ENCODE measurements at places on chromosomes 2 and 18.

DNA sequence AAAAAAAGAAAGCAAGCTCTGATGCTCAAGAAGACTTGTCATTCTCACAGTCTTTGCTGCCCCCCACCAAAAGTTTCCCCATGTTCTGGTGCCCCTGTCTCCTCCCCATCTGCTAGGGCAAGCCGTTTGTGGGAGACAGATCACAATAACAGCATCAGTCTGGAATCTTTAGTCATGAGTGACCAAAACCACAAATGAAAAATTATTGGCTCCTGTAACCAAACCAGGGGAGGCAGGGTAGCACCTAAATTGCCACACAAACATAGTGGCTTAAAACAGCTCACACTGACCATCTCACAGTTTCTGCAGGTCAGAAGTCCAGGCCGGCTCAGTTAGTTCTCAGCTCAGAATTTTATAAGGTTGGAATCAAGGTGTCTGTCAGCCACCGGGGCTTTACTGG lies 9.1 kb upstream of the B3GNT7 start:
- no peak for DNase-seq

DNA sequence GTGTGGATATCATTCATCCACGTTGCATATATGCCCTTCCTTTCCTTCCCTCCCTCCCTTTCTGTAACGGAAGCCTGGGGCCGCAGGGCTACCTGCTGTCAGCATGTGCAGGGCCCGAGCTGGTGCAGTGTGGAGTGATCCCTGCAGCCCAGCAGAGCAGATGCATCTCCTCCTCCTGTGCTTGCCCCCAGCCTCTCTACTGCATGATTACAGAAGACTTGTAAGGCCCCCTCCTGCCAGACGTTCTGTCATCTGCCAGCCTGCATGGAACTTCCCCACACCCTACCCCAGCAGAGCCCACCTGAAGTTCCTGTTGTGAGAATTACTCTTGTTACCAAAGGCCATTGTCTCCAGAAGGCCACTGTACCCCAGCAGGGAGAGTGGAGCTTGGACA lies 67.5 kb upstream of the FOSL2 start:
- DNase-seq: no peak

- DNase-seq: no peak
Observed at GRCh38 chr2:43803113-43803512, 29.3 kb downstream of the DYNC2LI1 start.

DNA sequence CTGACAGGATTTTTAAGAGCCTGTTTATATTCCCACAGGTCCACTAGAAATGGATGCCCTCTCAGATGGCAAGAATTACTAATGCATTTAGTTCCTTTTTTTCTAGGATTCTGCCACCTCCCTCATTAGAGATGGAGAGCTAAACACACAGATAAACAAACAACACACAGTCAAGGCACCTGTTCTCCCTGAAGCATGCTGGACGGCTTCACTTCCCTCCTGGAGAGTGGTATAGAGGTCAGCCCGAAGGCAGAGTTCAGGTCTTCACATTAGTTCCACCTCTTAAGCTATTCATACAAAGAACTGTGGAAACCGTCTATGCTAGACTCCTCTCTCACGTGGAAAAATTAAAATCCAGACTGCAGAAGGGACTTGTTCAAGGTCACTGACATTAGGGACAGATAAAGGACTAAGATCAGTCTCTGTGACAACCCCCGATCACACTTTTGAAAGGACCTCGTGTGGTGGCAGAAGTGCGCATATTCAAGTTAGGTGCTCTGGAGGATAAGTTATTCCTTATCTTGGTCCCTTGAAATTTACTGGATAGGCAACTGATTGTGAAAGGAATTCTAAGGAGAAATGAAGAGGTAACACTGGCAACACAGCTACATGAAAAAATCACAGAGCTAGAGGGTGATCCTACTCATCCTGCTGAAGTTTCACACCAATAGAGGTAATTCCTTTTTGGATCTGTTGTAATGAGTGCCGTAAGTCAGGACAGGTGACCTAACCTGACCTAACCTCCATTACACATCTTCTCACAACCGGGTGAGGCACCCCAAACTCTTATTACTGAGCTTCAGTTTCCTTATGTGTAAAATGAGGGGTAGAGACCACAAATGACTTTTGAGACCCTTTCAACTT lies 75.1 kb downstream of the SPRED2 start:
- DNase-seq: no peak

- DNase-seq: no peak
Observed at GRCh38 chr2:98067160-98067559, 19.8 kb upstream of the VWA3B start.

GRCh38 chr2:225020168-225020849 lies 22.0 kb downstream of the DOCK10 start:
- DNase-seq: no peak

DNA sequence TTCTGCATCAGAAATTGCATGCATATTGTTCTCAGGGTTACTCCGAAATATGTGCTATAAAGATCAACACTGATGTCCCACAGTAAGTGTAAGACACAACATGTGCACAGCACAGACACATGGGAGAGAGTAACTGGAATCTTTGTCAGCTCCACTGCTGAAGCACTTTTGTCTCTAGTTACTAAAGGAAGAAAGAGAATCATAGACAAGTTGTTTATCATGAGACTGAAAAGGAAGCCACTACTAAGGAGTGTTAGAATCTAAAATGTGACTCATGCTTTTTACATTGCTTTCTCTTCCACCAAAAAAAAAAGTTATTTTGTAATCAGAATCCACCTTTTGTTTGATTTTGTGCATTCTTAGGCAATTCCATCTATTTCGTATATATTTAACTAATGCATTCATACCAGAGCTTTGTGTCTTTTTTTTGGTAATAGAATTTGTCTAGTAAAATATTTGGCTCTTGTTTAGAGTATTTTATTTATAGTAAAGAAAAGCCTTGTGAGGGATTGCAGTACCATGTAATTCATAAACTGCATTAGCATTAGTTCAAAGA lies 502.4 kb downstream of the FBXO15 start:
- no peak for DNase-seq

DNA sequence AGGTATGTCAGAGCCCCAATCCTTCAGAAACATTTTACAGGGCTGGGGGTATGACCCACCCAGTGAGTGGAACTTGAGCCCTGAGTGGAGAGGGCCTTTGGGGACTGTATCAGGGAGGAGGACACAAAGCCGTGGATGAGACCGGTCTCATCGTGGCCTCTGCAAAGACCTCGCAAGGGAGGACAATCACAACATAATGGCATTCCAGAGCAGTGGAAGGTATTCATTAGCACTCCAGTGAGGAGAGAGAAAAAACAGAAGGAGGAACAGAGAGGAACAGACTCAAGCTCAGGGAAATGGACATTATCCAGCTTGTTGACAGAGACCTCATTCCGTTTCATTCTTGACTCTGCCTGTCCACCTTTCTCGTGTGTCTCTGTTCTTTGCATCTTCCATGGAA lies 38.8 kb upstream of the CTAGE1 start:
- DNase-seq: no peak

GRCh38 chr2:176725873-176726645 lies 456.8 kb downstream of the MTX2 start:
- no peak for DNase-seq

GRCh38 chr2:41717839-41718238 lies 330.0 kb upstream of the PKDCC start:
- DNase-seq: no peak

GRCh38 chr18:59228351-59228750 lies 8.4 kb downstream of the GRP start:
- no peak for DNase-seq

DNA sequence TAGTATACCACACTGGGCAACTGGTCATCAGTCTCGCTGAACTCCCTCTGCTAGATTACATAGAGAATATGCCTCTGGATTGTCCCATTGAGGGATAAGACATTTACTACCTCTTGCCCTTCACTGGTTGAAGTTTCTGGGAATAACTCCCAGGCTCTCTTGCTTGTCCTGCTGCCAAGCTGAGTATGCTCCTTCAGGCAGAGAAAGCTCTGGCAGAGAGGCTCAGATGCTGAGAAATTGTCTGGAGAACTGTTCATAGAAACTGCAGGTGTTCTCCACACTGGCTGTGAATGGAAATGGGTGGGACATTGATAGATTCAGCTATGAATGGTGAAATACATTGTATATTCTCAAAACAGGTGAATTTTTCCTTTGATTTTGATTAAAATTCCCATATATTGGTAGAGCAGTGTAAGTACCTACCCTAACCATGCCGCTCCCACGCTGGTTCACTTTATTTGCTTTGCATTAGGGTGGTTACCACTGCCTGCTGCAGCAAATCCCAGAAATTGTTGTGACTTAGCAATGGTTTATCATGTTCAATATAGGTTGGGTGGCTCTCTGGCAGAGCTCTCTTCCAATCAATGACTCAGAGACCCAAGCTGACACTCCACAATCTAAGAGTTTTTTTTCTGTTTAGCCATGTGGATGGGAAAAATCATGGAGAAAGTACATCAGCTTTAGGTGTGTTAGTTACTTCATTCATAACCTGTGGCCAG lies 36.7 kb downstream of the FAM117B start:
- DNase-seq: no peak

GRCh38 chr2:157480182-157480961 lies 36.5 kb upstream of the CYTIP start:
- DNase-seq: peak; percentile 29

DNA sequence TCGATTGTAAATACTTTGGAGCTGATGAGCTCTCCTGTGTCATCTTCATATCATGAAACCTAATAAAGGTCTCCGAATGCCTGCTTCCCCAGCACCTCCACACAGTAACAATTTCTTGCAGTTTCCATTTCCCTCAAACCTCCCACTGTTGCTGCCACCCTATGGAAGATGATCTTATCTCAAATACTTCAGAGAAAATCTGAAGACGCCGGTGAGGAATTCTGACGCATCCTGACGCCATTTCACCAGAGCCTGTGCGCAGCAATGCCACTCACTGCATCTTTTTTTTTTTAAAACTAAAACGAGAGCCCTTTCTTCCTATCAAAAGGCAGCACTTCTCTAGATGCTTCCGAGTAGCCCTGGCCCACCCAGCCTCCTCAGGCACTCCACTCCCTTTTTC lies 31.9 kb upstream of the GNAL start:
- DNase-seq: no peak

DNA sequence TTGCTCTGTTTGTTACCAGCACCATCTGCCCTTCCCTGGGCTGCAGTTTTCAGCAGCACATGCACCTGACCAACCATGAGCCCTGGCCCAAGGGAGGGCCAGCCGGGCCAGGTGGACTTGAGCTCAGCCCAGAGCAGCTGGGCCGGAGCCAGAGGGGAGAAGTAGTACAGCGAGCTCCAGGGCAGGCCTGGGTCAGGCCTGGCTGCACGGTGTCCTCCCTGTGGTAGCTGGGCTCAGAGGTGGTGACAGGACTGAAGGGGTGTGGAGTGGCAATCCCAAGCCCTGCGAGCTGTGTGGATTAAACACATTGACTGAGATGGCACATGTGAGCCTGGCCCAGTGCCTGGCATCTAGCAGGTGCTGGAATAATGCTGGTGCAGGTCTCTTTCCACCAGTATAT lies 222.2 kb downstream of the GLI2 start:
- DNase-seq: no peak

GRCh38 chr18:45478889-45479288 lies 136.4 kb upstream of the SLC14A2 start:
- DNase-seq: no peak

GRCh38 chr2:158533009-158533408 lies 76.3 kb downstream of the PKP4 start:
- no peak for DNase-seq

DNA sequence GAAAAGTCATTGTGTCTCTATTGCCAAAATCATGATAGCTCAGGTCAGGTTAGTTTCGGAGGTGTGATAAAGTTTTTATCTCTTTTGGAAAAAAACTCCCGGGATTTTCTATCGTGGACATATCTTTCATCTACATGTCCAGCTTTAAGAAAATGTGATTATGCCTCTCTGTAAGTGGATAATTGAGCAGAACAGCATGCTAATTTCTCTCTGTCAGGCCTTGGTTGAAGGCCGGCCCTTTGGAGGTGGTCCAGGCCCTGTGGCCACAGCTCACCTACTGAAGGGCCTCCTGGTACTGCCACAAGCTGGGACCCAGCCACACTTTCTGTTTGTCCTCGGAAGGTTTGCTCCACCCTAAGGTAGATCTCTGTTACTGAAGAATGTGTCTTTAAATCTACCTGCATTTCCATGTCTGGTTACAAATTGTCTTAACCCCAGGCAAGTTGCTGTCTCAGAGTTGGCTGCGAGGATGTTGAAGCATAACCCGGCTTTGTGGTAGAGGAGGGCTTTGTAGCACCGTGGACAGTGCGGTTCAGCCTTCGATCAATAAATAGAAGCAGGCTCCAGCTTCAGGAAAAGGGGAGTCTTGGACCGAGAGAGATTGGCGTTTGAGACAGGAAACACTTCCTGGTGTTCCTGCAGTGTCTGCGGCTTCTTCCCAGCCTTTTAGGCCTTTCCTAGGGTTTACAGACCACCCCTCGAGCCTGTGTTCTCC lies 25.5 kb downstream of the TCF7L1 start:
- DNase-seq: no peak

DNA sequence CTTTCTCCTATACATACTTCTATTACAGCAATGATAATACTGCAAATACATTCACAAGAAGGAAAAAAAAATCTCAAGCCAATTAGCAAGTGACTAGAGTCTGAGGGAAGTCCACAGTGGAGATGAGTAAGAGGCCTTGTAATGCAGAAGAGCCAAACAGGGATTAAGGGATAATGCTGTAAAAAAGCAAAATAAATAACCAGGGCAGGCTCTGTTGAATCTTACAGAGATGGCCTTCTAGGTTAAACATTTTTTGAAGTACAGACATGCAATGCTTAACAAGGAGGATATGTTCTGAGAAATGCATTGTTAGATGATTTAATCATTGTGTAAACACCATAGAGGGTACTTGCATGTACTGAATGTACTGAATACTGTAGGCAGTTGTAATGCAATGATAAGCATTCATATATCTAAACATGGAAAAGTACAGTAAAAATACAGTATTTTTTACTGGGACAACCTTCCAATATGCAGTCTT lies 122.1 kb upstream of the RMDN2 start:
- DNase-seq: no peak

All from stimulated activated CD8-positive, alpha-beta memory T cell treated with anti-CD3 and anti-CD28 coated beads, Interleukin-4, amount 100 ng/mL, for 24 hours (primary cell).